Spleen (tissue), 13 donors: ENCODE measurements at places on chromosomes 13 and 19.

DNA sequence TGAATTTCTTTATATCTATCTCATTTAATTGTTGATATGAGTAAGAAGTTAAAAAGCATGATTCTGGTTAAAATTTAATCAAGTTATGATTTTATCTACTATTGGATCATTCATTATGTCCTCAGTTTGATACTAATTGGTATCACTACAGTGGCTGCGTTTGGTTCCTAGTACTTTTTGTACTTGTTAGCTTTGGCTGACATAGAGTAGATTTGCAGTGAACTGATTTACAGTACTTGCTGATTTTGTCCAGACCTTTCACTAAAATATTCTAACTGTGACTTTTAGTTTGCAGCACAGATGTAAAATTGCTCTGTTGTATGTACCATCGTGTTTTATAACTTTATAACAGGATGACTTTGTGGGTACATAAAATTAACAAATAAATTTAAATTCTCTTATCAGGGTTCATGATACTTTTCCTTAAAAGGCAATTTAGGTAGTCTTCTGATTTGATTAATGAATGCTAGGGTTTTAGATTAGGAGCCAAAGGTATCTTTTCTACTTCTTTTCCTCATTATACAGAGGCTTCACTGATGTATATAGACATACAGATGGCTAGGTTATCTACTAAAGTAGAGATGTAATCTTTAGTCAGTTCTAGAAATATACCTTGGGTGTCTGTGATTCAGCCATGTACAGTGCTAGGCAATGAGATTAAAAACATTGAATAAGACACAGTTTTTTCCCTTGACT is 8.7 kb downstream of the UCHL3 start:
- DNase-seq = no peak

DNA sequence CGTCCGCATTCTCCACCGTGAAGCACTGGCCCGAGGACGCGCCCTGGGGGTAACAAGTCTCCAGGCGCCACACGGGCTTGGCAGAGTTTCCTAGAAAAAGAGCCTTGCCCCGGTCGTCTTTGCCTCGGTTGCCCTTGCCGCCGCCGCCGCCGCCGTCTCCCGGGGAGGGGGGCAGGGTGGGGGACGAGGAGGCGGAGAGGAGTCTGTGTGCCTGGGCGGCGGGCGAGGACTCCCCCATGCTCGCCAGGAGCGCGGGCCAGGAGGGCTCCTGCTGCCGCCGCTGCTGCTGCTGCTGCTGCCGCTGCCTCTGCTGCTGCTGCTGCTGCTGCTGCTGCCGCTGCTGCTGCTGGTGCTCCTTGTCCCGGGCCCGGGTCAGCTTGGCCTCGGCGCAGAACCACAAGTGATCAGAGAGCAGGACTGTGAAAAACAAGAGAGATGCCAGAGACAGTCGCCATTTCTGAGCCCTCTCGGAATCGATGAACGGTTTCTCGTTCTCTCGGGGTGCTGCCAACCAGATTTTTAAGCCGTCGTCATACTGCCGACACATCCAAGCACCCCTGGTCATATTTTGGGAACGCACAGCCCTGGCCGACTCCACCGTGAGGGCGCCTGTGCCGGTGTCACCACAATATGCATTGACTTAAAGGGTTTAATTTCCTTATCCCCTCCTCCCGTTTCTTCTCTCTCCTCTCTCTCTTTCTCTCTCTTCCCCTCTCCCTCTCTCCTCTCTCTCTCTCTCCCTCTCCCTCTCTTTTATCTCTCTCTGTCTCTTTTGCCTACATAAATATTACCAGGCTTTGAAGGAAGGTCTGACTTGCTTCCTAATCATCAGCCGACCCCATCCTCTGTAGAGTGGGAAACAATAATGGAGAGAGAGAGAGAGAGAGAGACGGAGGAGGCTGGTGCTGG is 349.1 kb downstream of the LIG4 start:
- DNase-seq = no peak

GRCh38 chr13:44576351-44577235 is 463 bp upstream of the TSC22D1 start:
- no peak for DNase-seq

- DNase-seq = no peak
Observed at GRCh38 chr13:98781045-98781444, 28.6 kb upstream of the SLC15A1 start.

- peak; percentile 94 for DNase-seq
Observed at GRCh38 chr19:49672131-49672919, 4.7 kb upstream of the PRMT1 start.

- peak; percentile 96 for DNase-seq
Observed at GRCh38 chr19:12884926-12885748, 1.9 kb downstream of the KLF1 start.

GRCh38 chr13:36436811-36437210 is 4.5 kb downstream of the CCNA1 start:
- no peak for DNase-seq

- DNase-seq = no peak
Observed at GRCh38 chr13:98237331-98237730, 60.3 kb upstream of the RNF113B start.

GRCh38 chr13:23418776-23419683 is 14.5 kb downstream of the SACS start:
- DNase-seq = no peak

GRCh38 chr13:24064371-24064770 is 96.1 kb upstream of the SPATA13 start:
- no peak for DNase-seq

- no peak for DNase-seq
Observed at GRCh38 chr13:80001510-80001842, 339.4 kb downstream of the SPRY2 start.
